ENCODE measurements at places on chromosomes 6 and 20. TPM values are rescaled to one million over a fixed set of nuclear protein-coding genes. Genes with fewer than 3 reads are reported as not detected.

DNA sequence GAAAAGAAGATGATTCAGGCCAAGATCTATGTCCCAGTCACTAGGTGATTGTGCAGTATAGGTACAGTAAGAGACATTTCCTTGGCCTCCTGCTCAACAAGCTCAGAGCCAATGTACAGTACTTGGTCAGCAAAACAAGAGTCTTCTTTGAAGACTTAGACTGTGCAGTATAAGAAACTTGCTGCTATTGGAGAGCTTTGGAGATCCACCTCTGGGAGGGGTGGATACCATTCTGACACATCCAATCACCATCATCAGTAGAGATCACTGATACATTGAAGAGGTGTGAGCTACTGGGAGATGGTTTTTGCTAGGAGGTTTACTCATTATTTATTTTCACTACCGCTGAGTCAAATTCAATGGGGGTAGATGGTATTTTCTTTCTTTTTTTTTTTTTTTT lies 77.5 kb downstream of the UST start:
- DNase-seq = no peak

- no peak for DNase-seq
Observed at GRCh38 chr20:33836277-33836676, 25.1 kb downstream of the CHMP4B start.

DNA sequence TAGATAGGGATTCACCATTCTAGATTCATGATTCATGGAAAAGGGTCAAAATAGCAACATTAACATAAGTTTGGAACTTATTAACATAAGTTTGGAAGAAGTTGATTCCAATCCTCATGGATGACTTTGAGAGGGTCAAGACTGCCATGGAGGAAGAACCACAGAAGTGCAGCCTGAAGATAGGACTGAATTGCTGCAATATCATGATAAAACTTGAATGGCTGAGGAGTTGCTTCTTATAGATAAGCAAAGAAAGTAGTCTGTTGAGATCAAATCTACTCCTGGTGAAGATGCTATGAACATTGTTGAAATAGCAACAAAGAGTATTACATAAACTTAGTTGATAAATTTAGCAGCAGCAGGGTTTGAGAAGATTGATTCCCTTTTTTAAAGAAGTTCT lies 62.2 kb downstream of the GMDS start:
- no peak for DNase-seq

The FRS3 gene
- total RNA-seq = 2.2 TPM

The HSPA1L gene
- total RNA-seq = 0.55 TPM

All from H7 (cell line).